Activated CD4-positive, alpha-beta T cell treated with anti-CD3 and anti-CD28 coated beads, Interleukin-2, amount 10 ng/mL, durations not matched to agents 7 days and 5 days (primary cell): ENCODE measurements at places on chromosomes 13 and 19. TPM values are rescaled to one million over a fixed set of nuclear protein-coding genes. Genes with fewer than 3 reads are reported as not detected.

ZNF534 gene
- total RNA-seq = not detected

RASAL3 gene
- 123 TPM for total RNA-seq

MADCAM1 gene
- total RNA-seq = not detected

ZNF525 gene
- 20.7 TPM for total RNA-seq

EBI3 gene
- 0.27 TPM for total RNA-seq

AP3D1 gene
- 95.8 TPM for total RNA-seq

CXCL17 gene
- total RNA-seq = not detected

GRCh38 chr19:7869910-7870511 is 4.2 kb downstream of the PRR36 start:
- DNase-seq = peak; percentile 56

DNA sequence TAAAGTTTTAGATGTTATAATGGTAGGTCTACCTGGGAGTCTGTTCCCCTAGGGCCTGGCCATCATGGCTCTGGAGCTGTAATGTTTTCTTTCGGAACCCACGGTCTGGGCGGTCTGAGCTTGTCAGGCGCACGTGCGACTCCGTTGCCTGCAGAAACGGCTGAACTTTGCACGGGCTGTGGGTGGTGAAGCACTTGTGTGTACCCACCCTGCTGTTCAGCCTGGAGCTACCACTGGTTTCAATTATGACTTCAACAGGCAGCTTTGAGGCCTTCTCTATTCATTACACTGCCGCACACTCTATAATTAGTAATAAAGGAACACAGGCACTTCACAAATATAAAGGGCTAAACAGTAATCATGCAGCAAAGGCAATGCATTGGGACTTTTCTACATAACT is 6.0 kb downstream of the PCDH8 start:
- DNase-seq = no peak

DNA sequence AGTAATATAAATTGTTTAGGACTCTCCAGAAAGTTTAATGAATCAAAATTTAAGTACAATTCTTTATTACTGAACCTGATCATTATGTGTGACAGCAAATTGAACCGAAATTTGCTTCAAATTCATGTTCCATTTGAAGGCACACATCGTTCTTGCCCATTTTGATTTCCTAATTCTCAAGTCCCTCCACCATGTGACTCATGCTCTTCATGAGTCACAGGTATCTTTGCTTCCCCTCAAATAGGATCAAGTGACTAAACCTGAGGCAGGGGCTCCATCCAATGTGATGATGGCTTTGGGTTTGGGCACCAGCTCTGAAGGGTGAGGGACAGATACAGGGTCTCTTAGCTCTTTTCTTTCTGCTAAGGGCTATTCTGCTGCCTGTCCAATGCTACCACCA is 86.1 kb downstream of the THSD1 start:
- no peak for DNase-seq

GRCh38 chr13:109131698-109132257 is 502.4 kb downstream of the MYO16 start:
- DNase-seq = no peak

- DNase-seq = peak; percentile 76
These were observed 413.9 kb downstream of the COG6 start for GRCh38 chr13:40069173-40070044.

- DNase-seq = no peak
These were observed 353.8 kb downstream of the DNAJC15 start for GRCh38 chr13:43377149-43377548.

GRCh38 chr19:19956434-19957075 is 55.8 kb downstream of the ZNF93 start:
- DNase-seq = no peak

GRCh38 chr19:9362905-9363304 is at the start of gene ZNF177:
Gene ZNF177 (plus strand): TSS chr19:9363013. CDS start chr19:9378312, 15,299 bp downstream.
- DNase-seq = no peak
